ENCODE measurements at places on chromosomes 6 and 20.

DNA sequence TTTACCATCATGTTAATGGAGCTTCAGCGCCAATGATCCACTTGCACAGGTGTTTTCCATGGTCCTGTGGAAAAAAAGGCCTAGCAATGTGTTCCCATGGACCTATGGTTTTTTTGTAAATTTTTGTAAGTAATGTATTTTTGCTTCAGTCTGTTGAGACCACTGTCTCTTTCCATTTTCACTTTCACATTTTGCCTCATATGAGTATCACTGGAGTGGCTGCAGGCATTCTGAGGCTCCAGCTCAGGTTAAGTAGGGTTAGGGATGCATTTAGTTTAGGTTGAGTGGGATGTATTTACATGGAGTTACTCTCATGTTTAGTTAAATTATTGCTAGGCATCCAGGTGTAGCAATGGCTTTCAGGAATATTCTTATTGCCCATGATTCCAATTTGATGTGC lies 19.2 kb upstream of the LMBRD1 start:
- H3K36me3 ChIP-seq = no peaks in the 10 kb centered on the region
- no peaks in the 10 kb centered on the region for H3K27me3 ChIP-seq
- no peak overlapping the region for H3K27ac ChIP-seq
- no peak for DNase-seq

DNA sequence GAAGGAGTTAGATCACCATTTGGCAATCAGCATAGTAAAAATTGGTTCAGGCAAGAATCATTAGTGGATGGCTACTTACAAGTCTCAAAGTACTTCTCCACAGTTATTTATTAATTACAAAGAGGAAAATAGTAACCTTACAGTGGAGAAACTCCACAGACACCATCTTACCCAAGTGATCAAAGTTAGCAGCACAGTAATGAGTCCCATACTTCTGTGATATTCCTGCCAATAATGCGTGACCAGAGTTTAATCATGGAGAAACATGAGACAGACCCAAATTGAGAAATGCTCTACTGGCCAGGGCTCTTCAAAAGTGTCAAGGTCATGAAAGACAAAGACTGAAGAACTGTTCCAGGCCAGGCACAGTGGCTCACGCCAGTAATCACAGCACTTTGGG lies 9.5 kb downstream of the TBC1D7 start:
- no peak overlapping the region for H3K27ac ChIP-seq
- H3K36me3 ChIP-seq = no peaks in the 10 kb centered on the region
- no peak overlapping the region for H3K4me3 ChIP-seq
- H3K27me3 ChIP-seq = no peaks in the 10 kb centered on the region
- no peaks in the 10 kb centered on the region for H3K4me1 ChIP-seq
- no peak for DNase-seq

DNA sequence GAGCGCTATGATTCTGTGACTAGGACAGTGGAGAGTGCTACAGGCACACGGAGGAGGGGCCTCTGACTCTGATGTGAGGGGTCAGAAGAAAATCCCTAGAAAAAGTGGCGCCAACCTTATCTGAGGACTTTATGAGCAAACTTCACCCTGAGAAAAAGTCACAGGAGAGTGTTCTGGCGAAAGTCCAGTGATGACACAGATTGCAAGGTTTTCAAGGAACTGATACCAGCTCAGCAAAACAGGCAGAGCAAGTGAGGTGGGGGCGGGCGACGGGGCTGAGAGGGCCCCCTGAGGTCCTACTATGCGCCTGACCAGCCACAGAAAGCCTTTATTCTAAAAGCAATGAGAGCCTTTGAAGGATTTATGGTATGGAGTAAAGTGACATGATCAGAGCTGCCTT lies 73.3 kb downstream of the SLC22A23 start:
- H3K4me1 ChIP-seq = no peaks in the 10 kb centered on the region
- no peaks in the 10 kb centered on the region for H3K27me3 ChIP-seq
- no peak overlapping the region for H3K4me3 ChIP-seq
- H3K27ac ChIP-seq = no peak overlapping the region
- no peak for DNase-seq
- H3K36me3 ChIP-seq = no peaks in the 10 kb centered on the region

DNA sequence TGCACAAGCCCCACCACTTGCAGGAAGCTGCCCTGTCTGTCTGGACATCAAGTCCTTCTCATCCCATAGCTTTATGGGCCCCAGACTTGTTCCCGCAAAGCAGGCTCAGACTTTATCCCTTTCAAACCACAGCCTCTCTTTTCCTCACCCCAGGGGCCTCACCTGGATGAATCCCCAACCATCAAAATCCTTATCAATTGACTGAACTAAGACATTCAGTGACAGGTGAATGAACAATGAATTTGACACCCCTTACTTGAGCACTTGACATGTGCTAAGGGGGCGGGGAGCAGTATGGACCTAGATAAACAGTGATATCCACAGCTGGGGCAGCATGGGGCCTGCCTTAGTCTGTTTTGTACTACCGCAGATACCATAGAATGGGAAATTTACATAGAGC lies 5.0 kb downstream of the RAB44 start:
- DNase-seq = peak; percentile 6
- H3K36me3 ChIP-seq = no peaks in the 10 kb centered on the region
- no peaks in the 10 kb centered on the region for H3K27me3 ChIP-seq

- H3K27ac ChIP-seq = no peak overlapping the region
- no peaks in the 10 kb centered on the region for H3K36me3 ChIP-seq
- no peak for DNase-seq
- H3K4me3 ChIP-seq = no peak overlapping the region
Observed at GRCh38 chr6:142909686-142910085, 35.3 kb downstream of the HIVEP2 start.

Data from ovary (tissue), 10 donors.